A549 (cell line): ENCODE measurements at places on chromosomes 11 and 22. TPM values are rescaled to one million over a fixed set of nuclear protein-coding genes. Genes with fewer than 3 reads are reported as not detected.

GPHA2 gene
- not detected in 3 replicates for polyA plus RNA-seq

PKNOX2 gene
- not detected in 3 replicates for polyA plus RNA-seq

NCF4 gene
- polyA plus RNA-seq, result not detected in 3 replicates

MUC5AC gene
- polyA plus RNA-seq, result 0.18 to 0.55 TPM (median 0.18 TPM) in 3 replicates

ABCC8 gene
- 1.1 to 1.3 TPM (median 1.2 TPM) in 3 replicates for polyA plus RNA-seq

PRDX5 gene
- 442 to 500 TPM (median 491 TPM) in 3 replicates for polyA plus RNA-seq
